ENCODE measurements at places on chromosomes 1 and 21.

DNA sequence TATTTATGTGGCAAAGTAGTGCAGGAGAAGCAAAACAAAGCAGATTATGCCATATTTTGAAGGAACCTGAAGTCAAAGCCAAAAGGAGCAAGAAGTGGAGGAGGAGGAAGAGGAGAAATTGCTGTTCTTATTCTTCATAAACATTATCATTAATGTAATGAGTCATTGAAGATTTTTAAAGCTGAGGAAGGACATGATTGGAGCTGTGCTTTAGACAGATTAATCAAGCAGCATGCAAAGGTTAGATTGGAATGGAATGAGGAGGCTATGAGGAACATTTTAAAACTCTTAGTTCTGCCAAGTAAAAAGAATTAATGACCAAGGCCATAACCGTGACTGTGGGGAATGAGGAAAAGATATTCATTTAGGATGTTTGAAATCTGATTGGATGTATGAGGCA is 33.0 kb upstream of the HSD17B7 start:
- no peak for DNase-seq

GRCh38 chr1:18396247-18396980 is 84.3 kb upstream of the KLHDC7A start:
- DNase-seq: no peak

DNA sequence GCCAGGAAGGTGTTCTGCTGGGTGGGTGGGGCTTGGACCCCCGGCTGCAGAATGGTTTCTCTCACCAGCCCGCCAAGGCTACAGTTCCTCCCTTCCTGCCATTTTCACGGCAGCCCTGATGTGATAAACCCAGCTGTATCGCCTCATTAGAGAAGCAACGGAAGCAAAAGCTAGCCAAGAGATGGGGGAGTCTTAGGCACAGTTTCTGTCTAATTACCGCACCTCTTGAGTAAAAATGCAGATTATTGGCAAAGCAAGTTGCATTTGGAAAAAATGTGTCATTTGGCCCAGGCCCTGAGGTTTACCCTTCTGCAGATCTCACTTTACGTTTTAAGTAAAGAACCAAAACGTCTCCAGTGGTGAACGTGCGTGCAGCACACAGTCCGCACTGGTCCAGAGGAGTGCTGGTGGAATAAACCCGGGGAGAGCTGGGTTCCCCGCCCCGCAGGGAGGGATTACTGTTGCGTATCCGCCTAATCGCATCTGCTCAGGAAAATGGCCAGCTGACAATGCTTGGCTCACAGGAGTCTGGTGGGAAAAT is 109.9 kb downstream of the GALNT2 start:
- DNase-seq: no peak

DNA sequence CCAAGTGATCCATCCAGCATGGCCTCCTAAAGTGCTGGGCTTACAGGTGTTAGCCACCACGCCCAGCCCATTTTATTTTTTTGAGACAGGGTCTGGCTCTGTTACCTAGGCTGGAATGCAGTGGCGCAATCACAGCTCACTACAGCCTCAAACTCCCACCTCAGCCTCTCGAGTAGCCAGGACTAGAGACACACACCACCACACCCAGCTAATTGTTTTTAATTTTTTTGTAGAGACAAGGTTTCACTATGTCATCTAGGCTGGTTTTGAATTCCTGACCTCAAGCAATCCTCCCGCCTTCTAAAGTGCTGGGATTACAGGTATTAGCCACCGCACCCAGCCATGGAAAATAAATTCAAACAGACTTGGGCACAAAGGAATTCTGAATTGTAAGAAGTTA is 31.9 kb downstream of the PUM1 start:
- no peak for DNase-seq

DNA sequence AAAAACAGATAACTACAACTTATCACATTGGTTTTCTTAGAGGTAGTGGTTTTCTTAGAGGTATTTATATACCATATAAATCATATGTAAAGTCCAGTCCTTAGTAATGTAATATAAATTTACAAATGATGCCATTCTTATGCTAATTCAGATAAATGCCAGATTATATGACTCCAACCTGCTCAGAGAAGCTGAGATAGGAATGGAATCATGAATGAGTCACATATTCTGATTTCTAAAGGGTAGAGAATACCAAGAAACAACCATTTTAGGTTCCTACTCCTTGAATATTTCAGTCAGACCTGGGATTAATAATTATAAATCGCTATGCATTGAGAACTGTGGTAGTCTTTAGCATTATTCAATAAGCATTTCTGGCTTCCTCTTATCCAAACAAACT is 760.1 kb upstream of the NEGR1 start:
- DNase-seq: no peak

DNA sequence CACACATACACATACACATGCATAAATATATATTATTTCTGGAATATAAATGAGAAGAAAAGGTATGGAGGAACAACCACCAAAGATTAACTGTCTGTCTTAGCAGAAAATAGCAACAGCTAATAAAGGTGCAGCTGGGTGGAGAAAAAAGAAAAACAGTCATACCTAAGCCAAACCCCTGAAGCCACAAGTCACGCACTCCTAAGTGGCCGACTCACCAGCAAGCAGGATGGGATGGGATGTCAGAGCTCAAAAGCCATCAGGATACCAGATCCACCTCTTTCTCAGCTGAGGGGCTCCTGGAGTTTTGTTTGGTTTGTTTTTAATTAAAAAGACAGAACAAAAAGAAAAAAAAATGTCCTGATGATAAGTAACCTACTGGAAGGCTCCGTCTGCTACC is 64.7 kb upstream of the HIVEP3 start:
- DNase-seq: no peak

DNA sequence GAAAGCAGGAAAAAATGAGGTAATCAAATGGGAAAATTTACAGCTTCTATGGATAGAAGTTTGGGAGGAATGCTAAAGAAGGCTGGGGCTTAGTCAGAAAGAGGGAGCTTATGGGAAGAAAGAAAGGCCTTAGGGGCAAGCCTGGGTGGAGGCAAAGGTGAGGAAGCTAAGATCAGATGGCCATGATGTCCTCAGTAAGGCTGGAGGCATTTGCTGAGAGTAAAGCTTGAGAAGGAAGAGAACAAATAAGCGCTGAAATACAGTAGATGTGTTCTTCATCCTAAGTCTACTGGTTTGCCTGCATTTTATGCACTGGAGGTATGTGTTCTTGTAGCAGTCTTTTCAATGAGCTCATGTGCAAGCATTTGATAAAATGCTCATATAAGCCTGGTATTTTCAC is 355.4 kb downstream of the BRINP2 start:
- DNase-seq: no peak

DNA sequence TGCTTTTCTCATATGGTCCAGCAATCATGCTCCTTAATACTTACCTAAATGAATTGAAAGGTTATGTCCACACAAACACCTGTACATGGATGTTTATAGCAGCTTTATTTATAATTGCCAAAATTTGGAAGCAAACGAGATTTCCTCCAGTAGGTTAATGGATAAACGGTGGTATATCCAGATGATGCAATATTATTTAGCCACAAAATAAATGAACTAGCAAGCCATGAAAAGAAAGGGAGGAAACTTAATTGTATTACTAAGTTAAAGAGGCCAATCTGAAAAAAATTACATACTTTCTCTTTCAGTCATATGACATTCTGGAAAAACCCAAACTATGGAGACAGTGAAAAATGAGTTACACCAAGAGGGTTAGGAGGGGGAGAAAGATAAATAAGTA is 76.3 kb upstream of the LRRC7 start:
- DNase-seq: peak; percentile 43

DNA sequence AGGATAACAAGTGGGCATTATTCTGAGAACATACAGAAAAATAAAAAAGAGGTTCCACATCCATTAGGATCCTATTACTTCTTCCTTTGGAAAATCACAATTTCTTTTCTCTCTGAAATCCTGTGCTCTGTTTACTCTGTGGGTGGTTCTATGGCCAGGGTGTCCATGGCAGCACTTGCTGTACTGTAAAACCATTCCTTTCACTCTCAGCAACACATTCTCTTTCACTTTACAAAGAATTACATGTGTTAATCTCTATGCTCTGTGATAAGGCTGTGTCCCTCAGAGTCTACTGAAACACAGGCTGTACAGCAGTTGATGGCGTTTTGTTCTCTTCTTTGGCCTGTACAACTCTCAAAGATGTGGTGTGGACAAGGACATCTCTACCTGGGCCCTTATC is 524.1 kb downstream of the PTBP2 start:
- no peak for DNase-seq

- DNase-seq: no peak
Measured at GRCh38 chr1:184773762-184774320, 19.2 kb upstream of the EDEM3 start.

GRCh38 chr1:154641534-154641933 is 33.5 kb upstream of the ADAR start:
- no peak for DNase-seq

DNA sequence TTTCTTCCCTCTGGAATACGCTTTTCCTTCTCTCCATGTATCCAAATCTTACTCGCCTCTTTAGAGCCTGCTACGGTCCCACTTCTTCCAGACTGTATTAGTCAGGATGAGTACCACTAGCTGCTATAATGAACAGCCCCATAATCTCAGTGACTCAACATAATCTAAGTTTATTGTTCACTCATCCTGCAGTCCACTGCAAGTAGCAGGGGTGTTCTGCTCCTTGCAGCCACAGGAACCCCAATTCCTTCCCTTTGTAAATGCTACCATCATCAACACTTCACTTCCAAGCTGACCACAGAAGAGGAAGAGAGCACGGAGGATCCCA is 18.1 kb upstream of the LDLRAP1 start:
- no peak for DNase-seq

DNA sequence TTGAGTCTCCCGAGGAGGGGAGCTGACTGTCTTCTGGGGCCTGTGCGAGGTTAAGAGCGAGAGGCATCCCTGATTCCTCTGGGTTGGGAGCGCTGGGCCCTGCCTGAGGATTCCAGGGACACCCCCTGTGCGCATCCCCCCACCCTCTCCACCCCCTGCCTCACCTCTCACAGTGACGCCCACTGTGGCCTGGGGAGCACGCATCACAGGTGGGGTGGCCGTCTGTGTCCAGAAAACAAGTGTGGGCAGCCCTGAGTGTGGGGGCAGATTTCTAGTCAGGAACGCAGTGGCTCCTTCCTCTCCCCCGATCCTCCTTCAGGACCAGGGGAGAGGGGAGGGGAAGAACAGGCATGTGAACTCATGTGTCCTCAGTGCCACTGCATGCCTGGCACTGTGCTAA is 61.7 kb downstream of the LDLRAD2 start:
- DNase-seq: no peak

GRCh38 chr1:233960386-233960785 is 55.9 kb downstream of the SLC35F3 start:
- no peak for DNase-seq

GRCh38 chr1:229430761-229431283 is 3.1 kb downstream of the ACTA1 start:
- DNase-seq: peak; percentile 67

DNA sequence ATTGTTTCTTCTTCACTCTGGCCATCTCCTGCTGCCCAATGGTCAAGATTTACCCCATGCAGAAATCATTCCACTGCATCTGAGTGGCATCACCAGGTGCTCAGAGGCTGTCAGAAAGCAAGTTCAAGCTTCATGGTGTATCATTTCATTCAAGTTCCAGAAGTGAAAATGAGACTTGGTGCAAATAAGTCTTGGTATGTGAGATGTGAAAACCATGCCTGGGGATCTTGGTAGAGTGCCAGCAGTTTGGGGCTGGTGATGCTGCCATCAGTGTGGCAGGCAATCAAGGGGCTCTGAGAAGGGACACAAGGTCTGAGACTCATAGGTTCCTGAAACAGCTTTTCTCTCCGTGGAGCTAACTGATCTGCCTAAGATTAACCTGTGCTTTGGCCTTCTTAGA is 52.0 kb downstream of the CD2 start:
- no peak for DNase-seq

- DNase-seq: peak; percentile 68
Measured at GRCh38 chr1:94324178-94324544, 86.8 kb upstream of the ARHGAP29 start.

GRCh38 chr1:111085676-111086075 is 54.2 kb downstream of the DRAM2 start:
- no peak for DNase-seq

DNA sequence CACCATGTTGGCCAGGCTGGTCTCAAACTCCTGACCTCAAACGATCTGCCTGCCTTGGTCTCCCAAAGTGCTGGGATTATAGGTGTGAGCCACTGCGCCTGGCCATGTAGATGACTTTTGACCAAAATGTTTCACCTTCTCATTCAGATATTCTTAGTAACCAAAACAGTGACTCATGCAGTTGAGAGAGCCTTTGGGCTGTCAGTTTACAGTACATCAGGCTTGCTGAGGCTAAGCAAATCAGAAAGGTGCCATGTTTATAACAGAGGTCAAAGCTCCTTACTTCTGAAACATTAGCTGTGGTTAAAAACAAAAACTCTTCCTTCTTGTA is 21.0 kb downstream of the CNIH4 start:
- DNase-seq: peak; percentile 42

GRCh38 chr1:115329965-115330364 is 8.1 kb downstream of the NGF start:
- DNase-seq: peak; percentile 87

DNA sequence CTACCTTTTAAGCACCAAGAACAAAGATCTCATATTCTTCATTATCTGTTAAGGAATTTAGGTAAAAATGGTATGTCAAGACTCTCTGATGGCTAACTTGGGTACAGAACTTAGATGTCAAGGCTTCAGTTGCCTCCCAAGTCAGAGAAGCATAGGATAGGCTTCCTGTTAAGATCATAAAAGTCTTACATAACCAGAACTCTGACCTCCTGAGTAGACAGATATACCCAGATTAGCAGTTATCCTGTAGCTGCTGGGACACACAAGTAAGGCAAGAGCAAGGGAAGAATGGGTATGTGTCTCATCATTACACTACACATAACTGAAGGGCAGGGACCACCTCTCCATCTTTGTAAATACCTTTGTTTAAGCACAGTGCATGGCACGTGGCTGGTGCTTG is 15.4 kb upstream of the KLHL12 start:
- no peak for DNase-seq

- DNase-seq: no peak
Measured at GRCh38 chr1:212467843-212468482, 35.2 kb downstream of the NENF start.

DNA sequence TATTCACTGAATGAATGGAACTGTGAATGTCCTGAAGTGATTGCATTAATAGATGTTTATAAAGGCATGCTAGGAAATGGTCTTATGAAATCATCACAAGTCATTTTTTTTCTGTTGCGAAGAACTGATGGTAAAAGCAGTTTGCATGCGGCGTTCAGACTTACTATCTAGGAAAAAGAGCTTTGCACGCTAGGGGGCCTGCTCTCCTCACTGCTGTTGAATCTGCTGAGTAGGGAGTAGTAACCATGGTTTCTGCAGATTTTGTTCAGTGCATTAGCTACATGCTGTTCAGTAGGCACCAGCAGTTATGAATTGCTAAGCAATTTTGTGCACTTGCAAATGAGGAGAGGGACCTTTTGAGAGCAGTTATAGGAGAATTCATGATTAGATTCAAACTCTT is 57.9 kb downstream of the CENPF start:
- peak; percentile 77 for DNase-seq

DNA sequence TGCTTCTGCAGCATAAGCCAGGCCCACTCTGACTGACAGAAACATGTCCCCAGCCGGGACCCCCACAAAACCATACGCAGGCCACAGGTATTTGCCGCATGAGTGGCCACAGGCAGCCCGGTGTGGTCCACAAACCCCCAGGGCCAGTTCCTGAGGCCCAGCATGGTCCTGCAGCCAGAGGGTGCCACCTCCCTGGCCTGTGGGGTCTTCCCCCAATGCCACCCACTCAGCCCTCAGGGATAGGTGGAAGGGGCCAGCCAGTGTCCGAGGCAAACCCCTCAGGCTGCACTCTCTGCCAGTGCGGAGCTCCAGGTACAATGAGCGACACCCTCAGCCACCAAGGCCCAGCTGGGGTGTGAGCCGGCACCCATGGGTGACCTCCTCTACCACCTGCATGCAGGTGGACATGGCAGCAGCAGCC is 43.5 kb downstream of the UBE2G2 start:
- DNase-seq: no peak

All from fibroblast of skin of back (primary cell).